ENCODE measurements at places on chromosomes 7 and 10. TPM values are rescaled to one million over a fixed set of nuclear protein-coding genes. Genes with fewer than 3 reads are reported as not detected.
A peak's percentile ranks its signal among the peaks of the same experiment; 100 is the strongest.

- no peak for DNase-seq
Measured at GRCh38 chr7:127680983-127681382, 29.0 kb downstream of the SND1 start.

GRCh38 chr7:67375427-67375826 lies 378.8 kb downstream of the TYW1 start:
- no peak for DNase-seq

The FGFBP3 gene
- 0.83 TPM for total RNA-seq

The ERV3-1 gene
- total RNA-seq = 11.0 TPM

- no peak for DNase-seq
Measured at GRCh38 chr10:99426689-99427088, 3.7 kb downstream of the GOT1 start.

The LIPM gene
- not detected for total RNA-seq

- no peak for DNase-seq
Measured at GRCh38 chr7:130960208-130960988, 226.4 kb upstream of the KLF14 start.

DNA sequence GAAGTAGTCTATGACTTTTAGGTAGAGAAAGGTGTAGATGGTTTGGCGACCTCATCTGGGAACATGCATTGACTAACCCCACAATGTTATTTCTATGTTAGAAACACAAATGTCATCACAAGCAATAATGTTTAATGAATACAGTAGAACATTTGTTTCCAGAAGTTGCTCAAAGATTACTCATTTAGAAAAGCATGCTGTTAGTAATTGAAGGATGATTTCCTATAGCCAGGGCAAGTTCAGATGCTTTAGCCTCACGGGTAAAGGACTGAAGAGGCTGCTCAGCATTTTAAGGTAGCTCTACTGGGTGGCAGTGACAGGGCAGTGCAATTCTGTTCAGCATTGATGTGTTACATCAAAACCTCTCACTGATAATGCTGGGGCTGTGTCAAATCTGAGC lies 199.3 kb upstream of the FZD1 start:
- no peak for DNase-seq

- DNase-seq = no peak
Measured at GRCh38 chr10:77712207-77712606, 74.6 kb upstream of the KCNMA1 start.

- no peak for DNase-seq
Measured at GRCh38 chr7:78178319-78178718, 379.7 kb downstream of the PHTF2 start.

The CDC14C gene
- not detected for total RNA-seq

The MYOZ1 gene
- not detected for total RNA-seq

DNA sequence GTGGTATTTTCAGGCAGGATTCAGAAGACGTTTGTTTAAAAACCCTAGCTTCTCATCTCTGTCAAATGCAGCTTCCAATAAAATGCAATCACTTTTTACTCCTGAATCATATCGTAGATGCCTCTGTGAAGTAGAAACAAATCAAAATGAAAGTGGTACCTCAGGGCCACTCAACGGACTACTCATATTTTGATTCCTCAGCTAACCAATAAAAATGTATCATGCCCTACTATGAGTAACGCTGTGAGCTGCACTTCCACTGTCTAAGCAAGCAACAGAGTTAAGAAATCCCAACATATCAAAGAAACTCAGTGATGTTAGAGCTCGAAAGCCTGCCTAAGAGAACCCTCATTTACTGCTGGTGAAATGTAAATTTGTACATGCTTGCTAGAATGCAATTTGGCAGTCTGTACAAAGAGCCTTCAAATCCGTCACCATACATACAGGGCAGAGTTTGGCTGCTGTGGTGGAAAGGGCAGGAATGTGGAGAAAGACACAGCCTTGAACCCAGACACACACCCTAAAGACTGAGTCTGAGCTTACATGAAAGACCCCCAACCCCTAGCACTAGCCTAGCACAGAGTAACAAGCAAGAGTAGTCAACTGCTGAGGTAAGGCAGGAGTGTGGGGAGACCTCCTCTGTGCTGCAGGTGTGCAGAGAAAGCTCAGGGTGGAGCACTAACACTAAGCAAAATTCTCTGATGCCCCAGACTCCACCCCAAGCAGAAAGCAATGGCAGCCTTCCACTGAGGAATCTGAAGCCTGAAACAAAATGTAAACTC lies 151.5 kb downstream of the ANK3 start:
- no peak for DNase-seq

The MACROH2A2 gene
- 22.8 TPM for total RNA-seq

- no peak for DNase-seq
Measured at GRCh38 chr7:140230516-140230860, 53.7 kb upstream of the KDM7A start.

The KCND2 gene
- total RNA-seq = 9.4 TPM

- no peak for DNase-seq
Measured at GRCh38 chr10:73424478-73424877, 8.9 kb downstream of the MSS51 start.

DNA sequence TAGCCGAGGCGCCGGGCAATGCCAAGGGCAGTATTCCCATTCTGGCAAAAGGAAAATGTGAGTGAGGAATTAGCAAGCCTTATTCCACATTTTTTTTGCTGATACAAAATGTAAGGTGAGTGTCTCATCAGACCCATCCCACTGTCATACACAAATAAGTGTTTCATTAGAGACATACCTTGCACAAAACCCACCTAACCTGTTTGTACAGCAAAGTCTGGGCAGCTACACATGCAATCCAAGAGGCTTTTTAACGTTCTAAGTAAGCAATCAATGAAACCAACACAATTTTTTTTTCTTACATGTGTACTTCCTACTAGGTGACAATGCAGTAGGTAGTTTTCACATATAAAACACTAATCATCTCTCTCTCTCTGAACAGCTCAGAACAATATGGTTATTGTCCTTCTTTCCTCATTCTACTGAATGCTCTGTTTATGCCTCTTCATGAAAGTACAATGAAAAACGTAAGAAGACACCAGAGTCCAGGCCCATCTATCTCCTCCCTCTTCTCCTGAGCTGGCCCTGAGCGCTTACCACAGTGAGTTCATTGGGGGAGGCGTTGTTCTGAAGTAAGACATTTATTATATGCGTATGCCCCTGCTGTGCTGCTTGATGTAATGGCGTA lies 217.2 kb downstream of the ANK3 start:
- DNase-seq = no peak

The TLX1 gene
- total RNA-seq = not detected

The ACTL6B gene
- total RNA-seq = not detected

DNA sequence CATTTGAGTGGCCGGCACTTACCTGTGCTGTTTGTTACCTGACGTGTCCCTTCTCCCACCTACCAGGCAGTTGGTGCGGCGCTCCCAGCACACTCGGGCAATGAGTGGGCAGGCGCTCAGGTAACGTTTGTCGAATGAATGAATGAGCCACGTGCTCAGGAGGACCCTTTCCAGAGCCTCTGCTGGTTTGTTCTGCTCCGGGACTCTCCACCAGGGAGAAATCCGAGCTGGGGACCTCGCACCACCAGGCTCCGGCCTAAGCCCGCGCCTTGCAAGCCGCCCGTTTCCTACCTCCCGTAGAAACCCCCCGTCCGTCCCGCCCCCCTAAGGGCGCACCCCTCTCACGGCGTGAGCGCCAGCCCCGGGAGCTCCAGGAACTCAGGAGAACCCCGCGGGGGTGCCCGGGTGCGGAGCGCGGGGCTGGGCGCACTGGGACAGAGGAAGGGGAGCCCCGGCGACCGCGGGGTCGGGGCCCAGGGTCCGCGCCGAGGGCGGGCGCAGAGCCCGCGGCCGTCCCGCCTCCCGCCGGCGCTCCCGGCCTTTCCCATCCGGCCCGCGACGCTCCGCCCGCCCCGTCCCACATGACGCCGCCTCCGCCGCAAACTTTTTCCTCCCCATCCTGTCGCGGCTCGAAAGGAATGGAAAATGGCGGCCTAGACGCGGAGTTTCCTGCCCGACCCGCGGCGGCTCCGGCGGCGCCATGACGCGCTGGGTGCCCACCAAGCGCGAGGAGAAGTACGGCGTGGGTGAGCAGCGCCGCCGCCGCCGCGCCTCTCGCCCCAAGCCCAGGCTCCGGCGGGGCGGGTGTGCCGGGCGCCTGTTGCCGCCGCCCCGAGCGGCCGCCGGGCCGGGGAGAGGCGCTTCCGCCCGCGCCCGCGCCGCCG lies at the start of gene DOCK1:
Gene DOCK1, plus strand, starts transcription at position 611 of the 884 bp plus-strand sequence. Its CDS starts 90 bp downstream, at position 701.
- peak; percentile 47 for DNase-seq

- no peak for DNase-seq
Measured at GRCh38 chr7:44471436-44471835, 19.0 kb downstream of the NUDCD3 start.

- DNase-seq = no peak
Measured at GRCh38 chr10:28431139-28431538, 101.8 kb upstream of the WAC start.

DNA sequence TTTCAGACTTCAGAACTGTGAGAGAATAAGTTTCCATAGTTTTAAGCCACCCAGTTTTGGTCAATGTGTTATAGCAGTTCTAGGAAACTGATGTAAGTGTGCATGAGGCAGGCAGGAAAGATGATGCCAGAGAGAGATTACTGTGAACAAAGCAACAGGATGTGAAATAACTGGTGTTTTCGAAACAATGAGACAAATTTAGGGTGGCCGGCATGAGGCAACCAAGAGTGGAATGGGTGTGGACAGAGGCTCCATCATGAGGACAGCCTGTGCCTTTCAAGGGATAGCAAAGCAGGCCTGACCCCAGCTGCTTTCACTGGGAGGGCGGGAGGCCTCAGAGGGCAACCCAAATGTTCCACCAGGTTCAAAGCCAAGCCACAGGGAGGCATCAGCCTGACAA lies 67.3 kb upstream of the UCN3 start:
- DNase-seq = no peak

The OPN4 gene
- not detected for total RNA-seq

DNA sequence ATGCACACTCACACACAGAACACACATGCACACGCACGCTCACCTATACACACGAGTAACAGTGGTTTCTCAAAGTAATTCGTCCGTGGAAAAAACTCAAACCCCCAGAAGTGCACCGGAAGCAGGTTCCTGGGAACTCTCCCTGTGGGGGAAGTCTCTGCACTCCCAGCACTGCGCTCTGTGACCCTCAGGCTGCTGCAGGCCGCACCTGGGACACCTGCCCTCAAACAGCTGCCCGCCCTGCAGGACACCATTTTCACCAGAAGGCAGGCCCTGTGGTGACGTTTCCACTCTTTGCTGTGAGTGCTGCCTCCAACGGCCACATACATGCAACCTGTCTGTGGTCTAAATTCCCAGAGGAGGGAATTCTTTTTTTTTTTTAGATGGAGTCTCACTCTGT lies 21.3 kb downstream of the YKT6 start:
- peak; percentile 3 for DNase-seq

The ARHGEF35 gene
- total RNA-seq = 5.4 TPM

GRCh38 chr7:121016966-121017365 lies 28.5 kb downstream of the CPED1 start:
- no peak for DNase-seq

- DNase-seq = no peak
Measured at GRCh38 chr7:158123214-158123613, 464.4 kb downstream of the PTPRN2 start.

The CYP2E1 gene
- total RNA-seq = 0.83 TPM

- DNase-seq = no peak
Measured at GRCh38 chr10:95526044-95526443, 35.1 kb downstream of the SORBS1 start.

- no peak for DNase-seq
Measured at GRCh38 chr10:585502-585901, 104.0 kb downstream of the DIP2C start.

- no peak for DNase-seq
Measured at GRCh38 chr10:92125144-92125543, 165.7 kb downstream of the CPEB3 start.

GRCh38 chr10:43226441-43226840 lies 40.4 kb downstream of the RASGEF1A start:
- DNase-seq = peak; percentile 11

DNA sequence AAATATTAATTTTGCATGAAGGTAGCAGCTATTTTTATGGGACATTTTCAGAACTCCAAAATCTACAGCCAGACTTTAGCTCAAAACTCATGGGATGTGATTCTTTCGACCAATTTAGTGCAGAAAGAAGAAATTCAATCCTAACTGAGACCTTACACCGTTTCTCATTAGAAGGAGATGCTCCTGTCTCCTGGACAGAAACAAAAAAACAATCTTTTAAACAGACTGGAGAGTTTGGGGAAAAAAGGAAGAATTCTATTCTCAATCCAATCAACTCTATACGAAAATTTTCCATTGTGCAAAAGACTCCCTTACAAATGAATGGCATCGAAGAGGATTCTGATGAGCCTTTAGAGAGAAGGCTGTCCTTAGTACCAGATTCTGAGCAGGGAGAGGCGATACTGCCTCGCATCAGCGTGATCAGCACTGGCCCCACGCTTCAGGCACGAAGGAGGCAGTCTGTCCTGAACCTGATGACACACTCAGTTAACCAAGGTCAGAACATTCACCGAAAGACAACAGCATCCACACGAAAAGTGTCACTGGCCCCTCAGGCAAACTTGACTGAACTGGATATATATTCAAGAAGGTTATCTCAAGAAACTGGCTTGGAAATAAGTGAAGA lies 112.3 kb downstream of the CFTR start:
- DNase-seq = no peak

GRCh38 chr10:101040061-101040460 lies 9.0 kb downstream of the SFXN3 start:
- no peak for DNase-seq

DNA sequence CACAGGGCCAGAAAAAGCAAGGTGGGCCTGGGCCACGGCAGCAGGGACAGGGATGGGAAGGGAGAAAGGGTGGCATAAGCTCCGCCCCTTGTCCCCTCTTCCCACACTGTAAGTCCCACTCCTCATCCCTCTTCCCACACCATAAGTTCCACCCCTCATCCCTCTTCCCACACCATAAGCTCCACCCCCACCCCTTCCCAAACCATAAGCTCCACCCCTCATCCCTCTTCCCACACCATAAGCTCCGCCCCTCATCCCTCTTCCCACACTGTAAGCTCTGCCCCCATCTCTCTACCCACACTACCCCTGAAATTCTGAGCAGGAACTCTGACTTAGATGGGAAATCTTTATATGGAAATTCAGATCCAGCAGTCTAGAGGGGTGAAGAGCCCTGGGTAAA lies 55.7 kb downstream of the HSPA12A start:
- no peak for DNase-seq

The COL1A2 gene
- total RNA-seq = 545 TPM

DNA sequence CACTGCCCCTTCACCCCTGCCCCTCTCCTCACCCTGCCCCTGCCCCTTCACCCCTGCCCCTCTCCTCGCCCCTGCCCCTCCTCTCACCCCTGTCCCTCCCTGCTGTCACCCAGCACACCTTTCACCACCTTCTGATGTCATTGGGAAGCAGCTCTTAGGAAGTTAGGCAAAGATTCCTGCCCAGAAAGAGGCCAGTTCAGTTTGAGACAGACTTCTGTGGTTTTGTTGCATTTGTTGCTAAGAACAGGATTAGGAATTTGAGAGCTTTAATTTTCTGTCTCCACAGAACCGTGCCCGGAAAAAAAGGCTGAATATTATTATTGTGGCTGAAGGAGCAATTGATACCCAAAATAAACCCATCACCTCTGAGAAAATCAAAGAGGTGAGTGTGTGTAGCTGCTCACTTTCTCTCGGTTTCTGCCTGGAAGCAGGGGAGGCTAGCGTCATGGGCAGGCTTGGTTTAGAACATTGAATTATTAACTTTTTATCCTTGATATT lies 39.6 kb downstream of the PFKP start:
- DNase-seq = no peak

- DNase-seq = no peak
Measured at GRCh38 chr10:99630991-99631390, 10.8 kb upstream of the SLC25A28 start.

The PAXIP1 gene
- total RNA-seq = 14.9 TPM

GRCh38 chr10:102645741-102646609 lies 1.7 kb downstream of the TRIM8 start:
- DNase-seq = peak; percentile 93

The TMEM196 gene
- not detected for total RNA-seq
